AG08396 (cell line): ENCODE measurements at places on chromosomes 13 and 19.
A peak's percentile ranks its signal among the peaks of the same experiment; 100 is the strongest.

DNA sequence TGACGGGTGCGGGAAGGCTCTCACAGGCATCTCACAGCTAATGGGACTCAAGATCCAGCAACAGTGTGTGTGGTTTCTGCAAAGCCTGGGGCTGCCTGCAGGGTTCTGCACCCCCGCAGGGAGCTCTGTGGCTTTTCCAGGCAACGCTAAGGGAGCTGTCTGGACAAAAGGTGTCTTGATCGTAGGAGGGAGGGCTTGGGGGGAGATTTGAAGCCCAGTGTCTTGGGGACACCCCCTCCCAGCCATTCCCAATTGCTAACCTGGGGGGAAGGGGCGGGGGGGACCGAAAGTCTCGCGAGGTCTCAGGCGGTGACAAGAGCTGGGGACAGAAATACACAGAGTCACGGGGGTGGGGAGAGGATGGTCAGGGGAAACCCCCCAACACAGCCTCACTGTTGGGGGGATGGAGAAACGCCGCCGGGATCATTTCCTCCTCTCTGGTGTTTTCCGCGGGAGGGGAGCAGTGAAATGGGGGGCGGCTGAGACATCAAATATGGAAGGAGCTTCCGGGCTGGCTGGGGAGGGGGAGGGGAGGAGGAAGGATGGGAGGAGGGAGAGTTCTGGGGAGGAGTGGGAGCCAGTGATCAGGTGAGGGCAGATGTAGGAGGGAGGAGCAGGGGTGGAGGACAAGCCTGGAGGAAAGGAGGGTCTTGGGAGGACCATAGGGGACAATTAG, 13.3 kb downstream of the KCNC3 start:
- DNase-seq: no peak

DNA sequence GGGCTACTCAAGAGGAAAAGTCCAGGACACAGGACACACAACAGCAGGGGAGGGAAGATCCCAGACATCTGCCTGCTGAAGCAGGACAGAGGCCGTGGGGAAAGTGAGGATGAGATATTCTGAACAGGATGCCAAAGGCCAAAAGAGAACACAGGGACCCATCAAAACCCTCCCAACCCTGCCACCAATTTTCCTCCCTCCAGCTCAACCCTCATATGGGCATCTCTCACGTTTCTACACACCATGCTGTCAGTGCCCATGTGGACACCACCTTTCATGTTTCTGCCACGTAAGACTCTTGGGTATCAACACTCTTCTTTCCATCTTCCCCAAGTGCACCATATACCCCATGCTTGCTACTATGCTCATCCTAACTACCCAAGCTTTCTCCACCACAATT, 97.6 kb downstream of the RNASEH2B start:
- no peak for DNase-seq

DNA sequence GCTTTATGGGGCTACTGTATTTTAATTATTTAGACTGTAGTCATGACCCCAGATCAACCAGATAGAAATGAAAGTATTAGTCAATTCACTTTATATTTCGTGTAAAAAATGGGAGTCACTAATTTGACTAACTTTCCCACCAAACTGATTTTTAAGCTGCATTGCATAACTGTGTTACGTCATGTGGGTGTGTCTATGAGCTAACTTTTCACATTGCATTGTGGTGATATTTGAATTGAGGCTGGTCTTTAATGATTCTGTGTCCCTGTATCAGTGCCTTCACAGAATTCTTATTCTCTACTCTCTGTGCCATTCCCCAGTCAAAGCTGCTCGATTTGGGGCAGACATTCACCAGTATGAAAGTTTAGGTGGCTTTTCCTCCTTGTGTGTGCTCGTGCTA, 172.7 kb upstream of the MAB21L1 start:
- no peak for DNase-seq

- DNase-seq: no peak
Measured at GRCh38 chr19:7348587-7349230, at the start of gene ARHGEF18. TSS of gene ARHGEF18 (plus strand) at chr19:7348937. CDS start at chr19:7362891, 13,954 bp downstream.

DNA sequence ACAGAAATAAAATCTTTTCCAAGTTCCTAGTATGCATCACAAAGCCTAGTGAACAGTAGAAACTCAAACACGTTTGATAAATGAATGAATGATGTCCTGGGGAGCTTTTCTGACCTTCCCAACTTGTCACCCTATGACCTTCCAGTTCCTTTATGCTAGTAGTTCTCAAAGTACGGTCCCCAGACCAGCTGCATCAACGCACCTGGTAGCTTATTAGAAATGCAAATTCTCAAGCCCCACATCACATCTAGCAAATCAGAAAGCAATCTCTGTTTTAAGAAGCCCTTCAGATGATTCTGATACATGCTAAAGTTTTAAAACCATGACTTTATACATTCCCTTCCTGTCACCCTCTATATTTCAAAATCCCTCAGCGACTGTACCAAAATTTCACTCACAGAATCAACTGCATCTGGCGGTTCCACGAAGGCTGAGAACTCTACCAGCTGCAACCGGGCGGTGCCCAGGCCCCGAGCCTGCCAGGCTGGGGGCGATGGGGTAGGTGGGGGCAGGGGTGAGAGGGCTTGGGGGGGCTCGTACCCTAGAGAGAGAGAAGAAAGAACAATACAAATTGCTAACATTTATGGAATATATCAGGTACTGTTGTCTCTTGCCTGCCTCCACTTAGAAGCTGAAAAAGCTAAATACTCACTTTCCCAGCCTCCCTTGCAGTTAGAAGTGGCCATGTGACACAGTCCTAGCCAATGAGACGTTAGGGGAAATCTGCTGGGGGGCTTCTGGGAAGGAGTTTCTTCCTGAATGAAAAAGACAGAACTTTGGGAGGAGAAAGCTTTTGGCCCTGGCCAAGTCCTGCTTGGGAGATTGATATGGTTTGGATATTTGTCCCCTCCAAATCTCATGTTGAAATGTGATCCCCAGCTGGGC, 13.3 kb downstream of the CD37 start:
- no peak for DNase-seq

DNA sequence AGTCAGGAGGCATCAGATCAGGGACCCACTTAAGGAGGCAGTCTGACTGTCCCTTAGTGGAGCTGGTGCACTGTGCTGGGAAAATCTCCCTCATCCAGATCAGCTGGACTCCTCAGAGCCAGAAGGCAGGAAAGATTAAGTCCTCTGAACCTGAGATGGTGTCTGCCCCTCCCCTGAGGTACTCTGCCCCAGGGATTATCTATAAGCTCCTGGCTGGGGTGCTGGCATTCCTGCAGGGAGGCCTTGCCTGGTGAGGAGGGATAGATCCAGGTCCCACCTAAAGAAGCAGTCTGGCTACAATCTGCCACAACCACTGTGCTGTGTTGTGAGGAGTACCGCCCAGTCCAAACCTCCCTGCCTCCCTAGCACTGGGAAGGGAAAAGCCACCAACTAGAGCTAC, 81.2 kb downstream of the NHLRC3 start:
- DNase-seq: no peak

DNA sequence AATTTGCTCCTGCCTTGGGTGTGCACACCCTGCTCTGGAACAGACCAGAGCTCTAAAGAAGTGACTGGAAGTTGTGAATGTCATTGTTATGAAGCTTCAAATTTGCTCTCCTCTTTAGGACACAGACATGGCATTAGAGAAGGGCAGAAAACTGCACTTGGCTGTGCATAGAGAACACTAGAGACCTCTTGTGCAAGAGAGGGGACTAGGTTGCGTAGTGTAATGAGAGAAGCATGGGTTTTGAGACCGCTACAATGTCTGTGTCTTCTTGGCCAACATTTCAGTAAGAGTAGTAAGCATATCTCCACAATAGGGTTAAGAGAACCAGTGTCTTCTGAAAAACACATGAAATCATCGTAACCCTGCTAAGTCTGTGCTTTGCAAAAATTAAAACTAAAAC, 423.3 kb downstream of the SPRY2 start:
- DNase-seq: no peak

DNA sequence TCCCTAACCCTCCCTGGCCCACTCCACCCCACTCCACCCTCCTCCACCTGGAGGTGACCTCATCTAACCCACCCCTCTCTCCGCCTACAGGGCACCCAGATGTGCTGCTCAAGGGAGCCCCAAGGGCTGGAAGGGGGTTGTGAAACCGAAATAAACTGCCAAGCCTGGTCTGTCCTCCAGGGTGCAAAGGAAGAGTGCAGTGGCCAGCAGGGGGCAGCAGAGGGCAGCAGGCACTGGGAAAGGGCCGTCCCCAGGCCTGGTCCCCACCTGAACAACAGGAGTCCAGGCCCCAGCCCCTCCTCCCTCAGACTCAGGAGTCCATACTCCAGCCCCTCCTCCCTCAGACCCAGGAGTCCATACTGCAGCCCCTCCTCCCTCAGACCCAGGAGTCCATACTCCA, 8.4 kb upstream of the BCAM start:
- peak; percentile 90 for DNase-seq
